ENCODE measurements at places on chromosomes 3 and 15.

GRCh38 chr15:79310612-79310984 lies 314 bp upstream of the TMED3 start:
- DNase-seq: no peak
- peaks cover 59% of the 10 kb centered on the region for H3K4me1 ChIP-seq
- peak overlapping the region; percentile 60 for H3K27ac ChIP-seq
- H3K4me3 ChIP-seq: peak overlapping the region; percentile 91

DNA sequence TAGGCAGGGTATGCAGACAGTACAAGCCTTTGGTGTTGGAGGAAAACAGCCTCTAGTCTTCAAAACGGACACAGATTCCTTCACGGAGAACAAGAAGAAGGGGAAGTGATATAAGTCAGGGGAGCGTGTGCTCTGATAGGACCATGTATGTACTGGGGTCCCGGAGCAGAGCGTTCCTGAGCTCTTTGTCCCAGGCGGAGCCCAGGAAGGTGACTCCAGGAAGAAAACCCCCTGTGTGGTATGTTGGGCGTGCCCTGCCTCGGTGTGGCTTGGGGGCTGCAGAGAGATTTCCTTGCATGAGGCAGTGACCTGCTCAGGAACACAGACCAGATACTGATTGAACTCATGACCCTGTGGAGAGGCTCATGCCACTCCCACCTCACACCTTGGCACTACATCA lies 21.7 kb downstream of the MELTF start:
- no peaks in the 10 kb centered on the region for H3K36me3 ChIP-seq
- H3K4me3 ChIP-seq: no peak overlapping the region
- H3K27me3 ChIP-seq: peaks cover 3% of the 10 kb centered on the region
- no peak for DNase-seq

- no peak overlapping the region for H3K4me3 ChIP-seq
- H3K27me3 ChIP-seq: peaks cover 3% of the 10 kb centered on the region
- H3K27ac ChIP-seq: no peak overlapping the region
- peaks cover 20% of the 10 kb centered on the region for H3K36me3 ChIP-seq
- DNase-seq: no peak
These were observed 4.6 kb downstream of the VPS8 start for GRCh38 chr3:184816614-184817013.

- no peak overlapping the region for H3K4me3 ChIP-seq
- no peak for DNase-seq
- H3K36me3 ChIP-seq: no peaks in the 10 kb centered on the region
These were observed 249.9 kb downstream of the CADPS start for GRCh38 chr3:62625268-62625667.

DNA sequence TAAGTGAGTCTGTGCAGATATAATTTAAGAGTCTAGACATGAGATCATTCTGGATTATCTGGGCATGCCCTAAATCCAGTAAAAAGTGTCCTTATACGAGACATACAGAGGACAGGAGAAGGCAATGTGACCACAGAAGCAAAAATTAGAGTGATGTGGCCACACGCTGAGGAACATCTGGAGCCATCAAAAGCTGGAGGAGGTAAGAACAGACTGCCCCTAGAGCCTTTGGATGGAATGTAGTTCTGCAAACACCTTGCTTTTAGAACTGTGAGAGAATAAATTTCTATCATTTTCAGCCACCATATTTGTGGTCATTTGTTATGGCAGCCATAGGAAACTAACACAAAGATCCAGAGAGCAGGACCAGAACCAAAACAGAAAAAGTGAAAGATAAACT lies 41.0 kb downstream of the CD200 start:
- no peak overlapping the region for H3K27ac ChIP-seq
- peaks cover 39% of the 10 kb centered on the region for H3K4me1 ChIP-seq
- no peaks in the 10 kb centered on the region for H3K27me3 ChIP-seq
- no peak for DNase-seq

Data from activated naive CD8-positive, alpha-beta T cell treated with anti-CD3 and anti-CD28 coated beads, Interleukin-2, amount 50 U/mL, for 24 hours (primary cell).